AG20443 (cell line): ENCODE measurements at places on chromosomes 5 and 9.

DNA sequence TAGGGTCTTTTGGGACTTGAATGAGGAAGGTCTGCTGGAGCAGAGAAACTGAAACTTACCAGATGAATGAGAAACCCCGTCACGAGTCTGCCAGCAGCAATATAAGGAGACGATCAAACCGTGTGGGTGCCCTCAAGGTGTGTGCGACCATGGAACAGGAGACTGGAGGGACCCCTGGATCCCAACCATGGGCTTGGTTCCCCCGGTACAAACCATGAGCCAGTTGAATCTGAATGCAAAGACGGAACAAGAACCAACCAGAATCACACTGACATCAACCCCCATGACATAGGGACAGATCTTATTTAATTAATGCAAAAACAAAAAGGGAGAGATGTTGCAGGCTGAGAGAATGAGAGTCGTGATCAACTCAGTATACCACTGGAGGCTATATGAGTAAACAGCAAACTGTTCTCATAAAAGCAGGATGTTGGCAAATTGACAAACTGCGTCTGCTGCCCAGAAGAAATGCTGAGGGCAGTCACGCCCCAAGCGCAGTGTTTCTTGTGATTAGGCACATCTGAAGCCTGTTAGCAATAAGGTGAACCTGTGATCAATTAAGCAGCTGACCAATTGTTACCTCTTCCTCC, 475.5 kb upstream of the ACO1 start:
- no peak for DNase-seq

GRCh38 chr5:62460578-62460983, 48.0 kb downstream of the IPO11 start:
- peak; percentile 35 for DNase-seq

DNA sequence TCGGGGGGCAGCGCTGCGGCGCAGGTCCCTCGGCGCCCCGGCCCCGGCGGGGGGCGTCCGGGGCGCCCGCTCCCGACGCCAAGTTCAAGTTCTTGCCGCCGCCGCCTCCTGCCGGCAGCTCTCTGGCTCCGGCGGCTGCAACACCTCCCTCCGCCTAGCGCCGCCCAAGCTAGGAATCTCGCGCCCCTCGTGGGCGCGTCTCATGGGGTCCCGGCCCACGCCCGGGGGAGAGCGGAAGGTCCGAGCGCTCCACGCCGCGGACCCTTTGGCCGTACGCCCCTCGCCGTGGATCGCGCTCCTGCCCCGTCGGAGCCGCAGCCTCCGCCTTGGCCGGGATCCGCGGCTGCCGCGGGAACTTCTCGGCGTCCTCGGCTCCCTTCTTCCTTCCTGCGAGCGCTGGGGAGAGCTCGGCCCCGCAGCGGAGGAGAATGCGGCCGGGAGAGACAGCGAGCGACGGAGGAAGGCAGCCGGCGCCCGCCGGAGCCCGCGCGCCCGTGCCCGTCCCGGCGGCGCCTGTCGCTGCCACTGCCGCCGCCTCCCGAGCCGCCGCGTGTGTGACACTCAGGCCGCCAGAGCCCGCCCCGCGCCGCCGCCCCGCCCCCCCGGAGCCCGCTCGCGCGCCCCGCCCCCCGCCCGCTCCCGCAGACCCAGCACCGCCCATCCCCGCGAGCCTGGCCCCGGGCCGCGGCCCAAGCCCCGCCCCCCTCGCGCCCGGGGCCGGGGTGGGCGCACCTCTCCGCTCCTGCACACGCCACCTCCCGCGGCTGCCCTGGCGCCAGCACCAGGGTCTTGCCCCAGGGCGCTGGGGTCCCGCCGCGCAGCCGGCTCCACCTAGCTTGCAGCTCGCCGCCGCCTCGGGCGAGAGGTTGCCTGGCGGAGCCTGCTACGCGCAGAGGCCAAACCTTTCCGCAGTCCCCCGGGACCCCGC, at the start of gene SHB:
SHB (minus strand) TSS at position 527 of the 928 bp plus-strand sequence. CDS start 582 bp downstream, outside the sequence.
- DNase-seq = peak; percentile 98

DNA sequence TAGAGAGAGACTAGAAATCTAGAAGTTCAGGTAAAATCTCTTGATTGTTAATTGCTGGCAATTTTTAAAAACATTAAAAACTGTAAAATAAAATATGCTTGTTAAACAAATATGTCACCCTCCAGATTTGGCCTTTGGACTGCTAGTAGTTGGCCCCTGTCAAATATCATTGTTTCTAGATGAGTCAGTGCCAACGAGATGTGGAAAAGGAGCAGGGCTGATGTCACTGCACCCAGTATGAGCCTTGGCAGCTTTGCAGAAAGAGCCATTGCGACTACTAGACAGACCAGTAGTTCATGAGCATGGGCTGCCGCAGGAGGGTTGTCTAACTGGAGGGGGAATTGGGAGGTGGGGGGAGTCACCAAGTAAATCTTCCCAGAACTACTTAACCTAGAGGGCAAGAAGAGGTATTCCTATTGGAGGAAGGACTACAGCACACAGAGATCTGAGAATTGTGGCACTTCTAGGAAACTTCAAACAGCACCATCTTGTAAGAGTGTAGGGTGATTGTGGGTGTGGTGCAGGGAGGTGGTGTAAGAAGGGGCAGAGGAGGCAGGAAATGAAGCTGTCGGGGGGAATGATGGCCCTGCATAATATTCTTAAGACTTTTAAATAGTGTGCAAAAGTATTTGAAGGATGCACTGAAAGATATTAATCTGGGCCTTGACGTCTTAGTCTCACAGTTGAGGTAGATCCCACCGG, 7.1 kb upstream of the DOCK2 start:
- peak; percentile 80 for DNase-seq

GRCh38 chr9:93060746-93061259, 2.3 kb downstream of the SUSD3 start:
- peak; percentile 70 for DNase-seq

DNA sequence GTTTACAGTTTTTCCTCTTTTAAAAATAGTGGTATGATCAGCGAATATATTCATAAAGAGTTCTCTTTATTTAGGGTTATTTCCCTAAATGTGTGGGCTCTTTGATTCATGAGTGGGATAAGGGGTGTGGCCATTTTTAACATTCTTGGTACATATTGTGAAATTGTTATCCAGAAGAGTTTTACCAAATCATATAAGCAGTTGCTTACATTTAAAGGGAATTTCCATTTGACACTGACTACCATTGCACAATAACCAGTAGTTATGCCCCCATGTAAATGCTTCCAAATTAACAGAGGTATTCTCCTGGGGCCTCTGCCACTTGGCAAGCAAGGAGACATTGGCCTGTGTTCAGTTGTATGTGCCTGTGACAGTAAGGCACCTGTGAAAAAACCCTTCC, 27.2 kb downstream of the SLC25A48 start:
- no peak for DNase-seq

- DNase-seq = no peak
Measured at GRCh38 chr5:4630031-4630430, 510.1 kb upstream of the ADAMTS16 start.

DNA sequence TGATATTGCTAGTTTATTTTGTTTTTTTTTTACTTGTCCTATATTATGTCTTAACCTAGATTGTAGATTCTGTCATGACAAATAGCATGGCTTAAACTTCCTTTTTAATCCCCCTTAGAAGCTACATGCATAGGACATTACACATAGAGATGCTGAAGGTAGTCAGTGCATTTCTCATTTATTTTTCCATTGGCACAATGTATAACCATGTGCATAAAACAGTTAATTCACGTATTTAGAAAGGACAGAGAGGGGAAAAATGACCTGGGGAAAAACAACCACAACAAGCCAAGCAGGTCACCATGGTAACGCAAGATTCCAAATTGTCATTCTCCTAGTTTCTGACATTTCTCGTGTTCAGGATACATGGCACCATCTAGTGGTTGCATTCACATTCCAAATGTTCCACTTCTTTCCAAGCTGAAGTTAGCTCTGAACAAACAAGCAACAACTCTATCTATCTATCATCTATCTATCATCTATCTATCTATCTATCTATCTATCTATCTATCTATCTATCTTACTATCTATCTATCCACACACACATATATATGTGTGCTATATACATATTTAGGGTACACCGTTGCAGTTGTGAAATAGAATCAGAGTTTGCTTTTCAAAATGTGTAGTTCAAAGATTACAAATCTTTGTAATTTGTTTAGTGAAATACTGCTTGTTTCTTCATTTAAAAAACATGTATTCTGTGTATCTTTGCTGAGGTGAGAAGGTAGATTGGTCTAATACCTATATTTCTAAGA, 487.2 kb upstream of the ST8SIA4 start:
- peak; percentile 31 for DNase-seq

DNA sequence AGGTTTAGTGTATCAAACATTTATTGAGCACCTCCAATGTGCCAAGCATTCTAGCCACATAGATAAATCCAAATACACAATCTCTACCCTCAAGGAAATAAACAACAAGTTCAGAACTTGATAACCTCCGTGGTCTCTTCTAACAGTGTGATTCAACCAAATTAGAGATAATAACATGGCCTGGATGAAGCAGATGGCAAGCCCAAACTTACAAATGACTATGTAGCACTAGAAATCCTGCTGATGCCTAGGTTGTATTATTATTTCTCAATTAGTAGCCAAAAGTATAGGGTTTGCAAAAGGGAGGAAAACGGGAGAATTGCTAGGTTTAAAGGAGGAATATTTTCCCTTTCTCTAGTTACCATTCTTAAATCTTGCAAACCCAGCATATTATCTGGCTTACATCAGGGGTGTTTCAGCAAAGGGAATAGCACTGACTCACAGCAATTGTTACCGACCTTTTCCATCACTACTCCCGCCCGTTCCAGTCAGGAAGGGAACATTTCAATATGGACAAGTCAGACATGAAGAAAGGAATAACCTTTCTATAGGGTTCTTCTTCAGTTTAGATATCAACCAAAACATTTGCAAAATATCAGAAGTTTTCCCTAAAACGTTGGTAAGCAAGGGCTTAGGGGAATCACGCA, 2.3 kb downstream of the DPYSL3 start:
- DNase-seq = peak; percentile 57

- no peak for DNase-seq
Measured at GRCh38 chr5:120806202-120806601, 342.1 kb downstream of the PRR16 start.

- peak; percentile 69 for DNase-seq
Measured at GRCh38 chr9:114271556-114272510, 51.1 kb upstream of the ORM1 start.

DNA sequence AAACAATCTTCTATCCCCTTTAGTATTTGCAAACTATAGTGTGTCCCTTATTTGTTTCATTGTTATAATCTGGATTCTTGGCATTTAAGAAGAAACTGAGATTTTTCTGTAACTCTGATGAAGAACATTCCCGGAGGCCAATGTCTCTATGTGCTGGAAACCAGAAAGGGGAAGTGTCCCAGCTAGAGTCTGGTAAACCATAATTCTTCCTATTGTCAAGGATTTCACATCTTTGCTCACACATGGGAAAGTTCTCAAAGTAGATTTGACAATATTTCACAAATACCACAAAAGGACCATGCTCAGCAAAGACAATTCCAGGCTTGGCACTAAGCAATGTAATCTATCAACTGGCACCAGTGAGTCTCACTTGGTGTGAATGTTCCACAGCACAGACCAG, 146.8 kb downstream of the MUSK start:
- DNase-seq = no peak

DNA sequence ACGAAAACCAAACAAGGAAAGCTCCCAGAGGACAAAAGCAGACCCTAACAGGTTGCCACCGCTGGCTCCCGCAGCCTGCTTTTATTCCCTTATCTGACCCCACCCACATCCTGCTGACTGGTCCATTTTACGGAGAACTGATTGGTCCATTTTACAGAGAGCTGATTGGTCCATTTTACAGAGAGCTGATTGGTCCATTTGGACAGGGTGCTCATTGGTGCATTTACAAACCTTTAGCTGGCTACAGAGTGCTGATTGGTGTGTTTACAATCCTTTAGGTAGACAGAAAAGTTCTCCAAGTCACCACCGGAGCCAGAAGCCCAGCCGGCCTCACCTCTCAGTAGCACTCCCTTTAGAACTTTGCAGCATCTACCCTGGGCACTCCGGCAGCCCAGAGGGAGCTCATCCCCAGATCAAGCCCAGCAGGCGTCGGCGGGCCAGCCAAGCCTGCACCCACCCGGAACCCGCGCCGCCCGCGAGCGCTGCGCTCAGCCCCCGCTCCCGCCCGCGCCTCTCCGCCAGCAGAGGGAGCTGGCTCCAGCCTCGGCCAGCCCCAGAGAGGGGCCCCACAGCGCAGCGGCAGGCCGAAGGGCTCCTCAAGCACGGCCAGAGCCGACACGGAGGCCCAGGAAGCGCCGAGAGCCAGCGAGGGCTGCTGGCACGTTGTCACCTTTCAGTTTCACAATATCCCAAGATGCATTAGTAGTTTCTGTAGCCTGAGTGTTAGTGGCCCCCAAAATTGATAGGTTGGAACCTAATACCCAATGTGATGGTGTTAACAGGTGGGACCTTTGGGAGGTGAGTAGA, 35.3 kb upstream of the CLPTM1L start:
- DNase-seq = peak; percentile 55

- DNase-seq = peak; percentile 83
Measured at GRCh38 chr9:33924978-33925797, 108.2 kb downstream of the UBE2R2 start.

- DNase-seq = no peak
Measured at GRCh38 chr9:117681888-117682287, 22.3 kb upstream of the TLR4 start.

DNA sequence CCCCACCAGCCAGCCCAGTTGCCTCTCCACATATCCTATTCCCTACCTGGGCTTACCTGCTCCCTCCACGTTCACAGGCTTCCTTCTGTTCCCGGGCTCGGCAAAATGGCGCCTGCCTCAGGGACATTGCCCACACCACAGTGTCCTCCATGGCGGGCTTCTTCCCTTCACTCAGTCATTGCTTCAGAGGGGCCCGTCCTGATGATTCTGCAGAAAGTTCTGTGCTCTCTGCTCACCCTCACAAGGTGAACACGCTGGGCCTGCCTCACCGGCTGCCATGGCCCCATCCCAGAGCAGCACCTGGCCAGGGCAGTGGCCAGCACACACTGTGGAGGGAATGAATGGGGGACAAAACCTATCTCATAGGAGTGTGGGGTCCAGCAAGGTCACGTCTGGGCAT, 313.0 kb downstream of the GADD45G start:
- DNase-seq = no peak

DNA sequence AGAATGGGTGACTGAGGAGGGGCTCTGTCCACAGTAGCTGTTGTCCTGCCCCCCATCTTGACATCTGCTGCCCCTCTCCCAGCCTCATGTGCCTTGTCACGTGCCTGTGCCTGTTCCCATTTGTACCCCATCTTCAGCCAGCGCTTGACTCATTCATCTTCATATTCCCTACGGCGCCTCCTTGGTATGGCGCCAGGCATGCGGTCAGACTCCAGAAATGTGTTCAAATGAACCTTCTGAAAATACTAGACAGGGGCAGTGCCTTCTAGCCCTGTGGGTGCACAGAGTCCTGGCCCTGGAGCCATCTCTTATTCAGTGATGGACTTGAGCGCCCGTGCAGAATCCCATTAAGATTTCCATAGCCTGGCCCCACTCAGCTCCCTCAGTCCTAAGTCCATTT, 46.2 kb downstream of the CFAP77 start:
- no peak for DNase-seq

- DNase-seq = peak; percentile 56
Measured at GRCh38 chr9:129111528-129112151, 425 bp downstream of the PTPA start.
